ENCODE measurements at places on chromosomes 7 and 10. TPM values are rescaled to one million over a fixed set of nuclear protein-coding genes. Genes with fewer than 3 reads are reported as not detected.

ITPRID1 gene
- polyA plus RNA-seq: not detected

GRCh38 chr7:100588438-100588837 lies 2.3 kb downstream of the FBXO24 start:
- no peak for DNase-seq

HERPUD2 gene
- 76.8 TPM for polyA plus RNA-seq

EIF5AL1 gene
- polyA plus RNA-seq: 0.06 TPM

METTL27 gene
- polyA plus RNA-seq: 2.0 TPM

DNA sequence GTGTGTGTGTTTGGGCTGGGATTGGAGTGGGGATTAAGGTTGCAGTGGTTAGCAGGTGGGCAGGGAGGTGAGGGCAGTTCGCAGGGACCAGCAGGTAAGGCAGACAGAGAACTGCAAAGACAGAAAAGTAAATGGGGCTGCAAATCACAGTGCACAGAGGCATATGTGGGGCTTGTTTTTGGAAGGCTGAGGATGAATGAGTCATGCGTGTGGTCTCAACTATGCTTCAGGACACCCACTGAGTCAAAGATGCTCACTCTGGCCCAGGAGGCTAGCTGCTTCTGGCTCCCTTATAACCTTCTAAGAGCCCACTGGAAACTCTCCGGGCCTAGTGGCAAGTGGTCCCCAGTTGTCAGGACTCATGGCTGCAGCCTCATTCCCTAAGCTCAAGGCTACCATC lies 118.2 kb downstream of the ZNF248 start:
- no peak for DNase-seq

- DNase-seq: no peak
These were observed 13.9 kb downstream of the FAM133B start for GRCh38 chr7:92576296-92576695.

- DNase-seq: no peak
These were observed 84.1 kb upstream of the ZNF800 start for GRCh38 chr7:127476618-127477017.

ZP3 gene
- 10.7 TPM for polyA plus RNA-seq

SPOCK2 gene
- 250 TPM for polyA plus RNA-seq

CALY gene
- polyA plus RNA-seq: 0.33 TPM

GRCh38 chr10:71634531-71635164 lies 84.9 kb downstream of the C10orf105 start:
- DNase-seq: no peak
